CD4-positive, alpha-beta T cell (primary cell): ENCODE measurements at places on chromosomes 4 and X.

- no peak for DNase-seq
Observed at GRCh38 chrX:54178100-54178940, 4.7 kb downstream of the FAM120C start.

- no peak for DNase-seq
Observed at GRCh38 chr4:150769248-150769647, 187.3 kb downstream of the MAB21L2 start.

DNA sequence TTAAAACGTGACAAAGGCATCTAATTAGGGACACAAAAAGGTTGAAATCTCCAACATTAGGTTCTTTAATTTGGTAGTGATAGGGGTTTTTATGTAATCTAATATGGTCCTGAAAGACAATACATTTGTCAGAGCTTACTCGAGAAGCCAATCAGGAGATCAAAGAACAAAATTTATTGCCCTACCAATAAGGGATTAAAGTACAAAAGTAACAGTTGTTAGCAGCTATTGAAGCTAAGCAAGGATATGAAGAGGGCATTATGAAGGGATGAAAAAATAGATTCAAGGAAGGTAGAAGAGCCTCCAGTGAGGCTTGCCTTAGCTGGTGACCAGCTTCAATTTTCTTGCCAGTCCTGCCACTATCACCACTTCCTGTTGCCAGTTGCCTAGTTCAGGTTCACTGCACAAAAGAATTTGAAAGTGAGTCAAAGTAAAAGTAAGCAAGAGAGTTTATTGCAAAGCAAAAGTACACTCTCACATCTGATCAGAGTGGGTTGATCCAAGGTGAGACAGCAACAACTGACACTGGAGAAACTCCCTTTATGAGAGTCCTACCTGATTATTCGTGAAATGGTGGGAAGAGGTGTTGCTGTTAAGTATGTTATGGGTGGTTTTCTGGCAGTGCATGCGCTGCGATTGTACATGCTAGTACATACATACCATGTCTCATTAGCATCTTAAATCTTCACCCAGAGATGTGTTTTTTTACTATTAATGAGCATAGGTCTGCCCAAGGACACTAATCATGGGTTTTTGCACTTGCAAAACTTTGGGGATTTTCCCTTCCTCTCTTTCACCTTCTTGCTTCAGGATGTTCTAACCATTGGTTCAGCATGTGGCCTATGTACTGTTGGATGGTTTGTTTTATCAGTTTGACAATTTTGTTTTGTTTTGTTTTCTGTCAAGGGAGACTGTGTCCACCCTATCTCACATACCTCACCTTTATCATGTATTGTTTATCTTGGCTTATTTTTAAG, 263.2 kb upstream of the ITM2A start:
- no peak for DNase-seq

- no peak for DNase-seq
Observed at GRCh38 chr4:54395013-54395527, 166.0 kb downstream of the PDGFRA start.

GRCh38 chr4:119113033-119113655, 22.5 kb upstream of the MYOZ2 start:
- DNase-seq: no peak

GRCh38 chr4:173685831-173686210, 155.8 kb upstream of the HAND2 start:
- no peak for DNase-seq

GRCh38 chr4:22192084-22192511, 243.5 kb upstream of the KCNIP4 start:
- DNase-seq: no peak

GRCh38 chr4:143251779-143252178, 67.1 kb downstream of the USP38 start:
- no peak for DNase-seq
